Esophagus squamous epithelium (tissue), 5 donors: ENCODE measurements at places on chromosomes 7 and 10.

GRCh38 chr7:9189703-9190102 lies 756.3 kb downstream of the NXPH1 start:
- H3K36me3 ChIP-seq = no peaks in the 10 kb centered on the region
- H3K27me3 ChIP-seq = no peaks in the 10 kb centered on the region
- no peak overlapping the region for H3K27ac ChIP-seq
- H3K4me3 ChIP-seq = no peak overlapping the region
- DNase-seq = no peak
- H3K4me1 ChIP-seq = no peaks in the 10 kb centered on the region

GRCh38 chr10:97483506-97483905 lies 14.7 kb downstream of the MMS19 start:
- no peak overlapping the region for H3K27ac ChIP-seq
- DNase-seq = no peak
- H3K4me1 ChIP-seq = peaks cover 7% of the 10 kb centered on the region
- no peak overlapping the region for H3K4me3 ChIP-seq

DNA sequence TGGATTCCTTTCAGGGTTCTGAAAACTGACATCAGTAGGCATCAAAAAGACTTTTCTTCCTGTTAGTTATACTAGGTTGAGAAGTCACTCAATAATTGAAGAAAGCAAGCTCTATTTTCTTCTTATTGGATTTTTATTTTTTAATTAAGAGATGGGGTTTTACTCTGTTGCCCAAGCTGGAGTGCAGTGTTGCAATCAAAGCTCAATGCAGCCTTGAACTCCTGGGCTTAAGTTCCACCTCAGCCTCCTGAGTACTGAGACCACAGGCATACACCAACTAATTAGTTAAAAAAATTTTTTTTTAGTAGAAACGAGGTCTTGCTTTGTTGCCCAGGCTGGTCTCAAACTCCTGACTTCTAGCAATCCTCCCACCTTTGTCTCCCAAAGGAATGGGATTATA lies 28.0 kb downstream of the PIP4K2A start:
- no peak overlapping the region for H3K27ac ChIP-seq
- no peak overlapping the region for H3K4me3 ChIP-seq
- H3K36me3 ChIP-seq = no peaks in the 10 kb centered on the region
- no peaks in the 10 kb centered on the region for H3K27me3 ChIP-seq

- H3K4me3 ChIP-seq = no peak overlapping the region
- no peak overlapping the region for H3K27ac ChIP-seq
- no peaks in the 10 kb centered on the region for H3K36me3 ChIP-seq
- H3K4me1 ChIP-seq = no peaks in the 10 kb centered on the region
- DNase-seq = no peak
- no peaks in the 10 kb centered on the region for H3K27me3 ChIP-seq
These were observed 285.3 kb downstream of the AHR start for GRCh38 chr7:17583786-17584185.

DNA sequence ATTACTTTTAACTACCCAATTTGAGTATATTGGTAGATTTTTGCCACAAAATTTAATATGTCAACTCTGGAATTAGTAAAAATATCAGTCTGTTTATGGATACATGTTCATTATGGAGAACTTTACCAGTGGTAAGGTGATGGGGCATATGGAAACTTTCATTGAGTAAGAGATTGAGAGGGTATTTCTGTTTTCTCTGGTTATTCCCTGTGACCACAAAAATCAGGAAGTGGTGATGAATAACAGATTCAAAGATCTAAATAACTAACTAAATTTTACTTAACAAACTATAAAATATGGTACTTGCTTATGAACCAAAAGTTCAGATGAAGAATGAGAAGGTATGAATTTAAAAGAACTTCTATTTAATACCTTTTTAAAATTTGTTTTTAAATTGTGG lies 22.1 kb upstream of the STEAP4 start:
- H3K4me3 ChIP-seq = no peak overlapping the region
- no peak for DNase-seq
- no peak overlapping the region for H3K27ac ChIP-seq
- no peaks in the 10 kb centered on the region for H3K36me3 ChIP-seq
- no peaks in the 10 kb centered on the region for H3K4me1 ChIP-seq
